Melanocyte of skin (primary cell): ENCODE measurements at places on chromosomes 6 and 20. TPM values are rescaled to one million over a fixed set of nuclear protein-coding genes. Genes with fewer than 3 reads are reported as not detected.

Gene HLA-DOA
- total RNA-seq, result under 0.01 and 2.9 TPM in 2 replicates

Gene WFDC5
- not detected in 2 replicates for total RNA-seq

Gene VSTM2L
- total RNA-seq, result 4.5 and 5.1 TPM in 2 replicates

Gene MYT1
- not detected in 2 replicates for total RNA-seq

Gene LZTS3
- total RNA-seq, result 5.1 and 5.5 TPM in 2 replicates

Gene MPIG6B
- not detected in 2 replicates for total RNA-seq

Gene RSPH9
- total RNA-seq, result 0.31 and 0.33 TPM in 2 replicates

Gene MLN
- not detected in 2 replicates for total RNA-seq

Gene STX16
- total RNA-seq, result 30.6 and 38.5 TPM in 2 replicates

Gene AURKA
- total RNA-seq, result 79.0 and 93.9 TPM in 2 replicates

Gene HLA-DMA
- 10.5 and 30.6 TPM in 2 replicates for total RNA-seq

Gene NINL
- total RNA-seq, result 6.3 and 6.6 TPM in 2 replicates

Gene PARD6B
- total RNA-seq, result 0.34 and 0.36 TPM in 2 replicates

Gene SSR1
- 67.4 and 84.7 TPM in 2 replicates for total RNA-seq

Gene SLC17A9
- total RNA-seq, result 1.7 and 4.0 TPM in 2 replicates

Gene ZNF391
- total RNA-seq, result 0.15 and 1.00 TPM in 2 replicates

Gene PRPH2
- under 0.01 and 0.15 TPM in 2 replicates for total RNA-seq

Gene TSBP1
- 0.36 TPM in 1 of 2 replicates, not detected in the other for total RNA-seq

Gene LY6G6D
- total RNA-seq, result not detected in 2 replicates

Gene TFAP2D
- not detected in 2 replicates for total RNA-seq

Gene HUS1B
- total RNA-seq, result 1.00 and 1.1 TPM in 2 replicates

Gene CRISP2
- total RNA-seq, result not detected in 2 replicates

Gene SERPINB6
- 68.9 and 70.6 TPM in 2 replicates for total RNA-seq

Gene NPEPL1
- total RNA-seq, result 32.0 and 33.0 TPM in 2 replicates

Gene ELOVL4
- total RNA-seq, result 3.7 and 5.4 TPM in 2 replicates

Gene DPPA5
- total RNA-seq, result not detected in 2 replicates

Gene BMP2
- total RNA-seq, result under 0.01 and 0.36 TPM in 2 replicates

Gene BPIFA1
- not detected in 2 replicates for total RNA-seq

Gene C20orf141
- total RNA-seq, result not detected in 2 replicates

Gene OR5V1
- not detected in 2 replicates for total RNA-seq

Gene FAM209B
- 0.73 TPM in 1 of 2 replicates, not detected in the other for total RNA-seq

Gene GPR6
- not detected in 2 replicates for total RNA-seq

Gene SOX18
- total RNA-seq, result under 0.01 and 0.34 TPM in 2 replicates

Gene TCF21
- total RNA-seq, result 0.36 TPM in 1 of 2 replicates, not detected in the other

Gene DLGAP4
- 14.0 and 14.2 TPM in 2 replicates for total RNA-seq

Gene OPRL1
- 0.34 and 0.73 TPM in 2 replicates for total RNA-seq

Gene BCL2L1
- total RNA-seq, result 81.2 and 115 TPM in 2 replicates

Gene LY6G5C
- total RNA-seq, result 0.67 and 0.77 TPM in 2 replicates

Gene SIM1
- total RNA-seq, result not detected in 2 replicates

Gene ITPA
- 40.3 and 48.1 TPM in 2 replicates for total RNA-seq

Gene PEDS1
- 27.2 and 33.4 TPM in 2 replicates for total RNA-seq

Gene MICB
- 17.1 and 19.3 TPM in 2 replicates for total RNA-seq

Gene CDC25B
- 43.7 and 62.9 TPM in 2 replicates for total RNA-seq

Gene CSNK2A1
- 91.2 and 143 TPM in 2 replicates for total RNA-seq

Gene EEF1A2
- total RNA-seq, result 0.34 TPM in 1 of 2 replicates, not detected in the other

Gene MAS1L
- not detected in 2 replicates for total RNA-seq

Gene OR2B6
- not detected in 2 replicates for total RNA-seq

Gene CBLN4
- total RNA-seq, result 0.36 TPM in 1 of 2 replicates, not detected in the other

Gene MYLK2
- under 0.01 and 0.15 TPM in 2 replicates for total RNA-seq

Gene PSORS1C2
- total RNA-seq, result not detected in 2 replicates

Gene GPR63
- 0.34 and 2.9 TPM in 2 replicates for total RNA-seq
